ENCODE measurements at places on chromosomes 4 and X.

- no peak for DNase-seq
Observed at GRCh38 chr4:185911556-185912064, 99.6 kb upstream of the SORBS2 start.

- no peak for DNase-seq
Observed at GRCh38 chr4:100722866-100723459, 205.1 kb upstream of the EMCN start.

- DNase-seq, result no peak
Observed at GRCh38 chr4:126748736-126749135, 884.0 kb upstream of the INTU start.

GRCh38 chr4:7819446-7819845 is 120.2 kb downstream of the AFAP1 start:
- no peak for DNase-seq

DNA sequence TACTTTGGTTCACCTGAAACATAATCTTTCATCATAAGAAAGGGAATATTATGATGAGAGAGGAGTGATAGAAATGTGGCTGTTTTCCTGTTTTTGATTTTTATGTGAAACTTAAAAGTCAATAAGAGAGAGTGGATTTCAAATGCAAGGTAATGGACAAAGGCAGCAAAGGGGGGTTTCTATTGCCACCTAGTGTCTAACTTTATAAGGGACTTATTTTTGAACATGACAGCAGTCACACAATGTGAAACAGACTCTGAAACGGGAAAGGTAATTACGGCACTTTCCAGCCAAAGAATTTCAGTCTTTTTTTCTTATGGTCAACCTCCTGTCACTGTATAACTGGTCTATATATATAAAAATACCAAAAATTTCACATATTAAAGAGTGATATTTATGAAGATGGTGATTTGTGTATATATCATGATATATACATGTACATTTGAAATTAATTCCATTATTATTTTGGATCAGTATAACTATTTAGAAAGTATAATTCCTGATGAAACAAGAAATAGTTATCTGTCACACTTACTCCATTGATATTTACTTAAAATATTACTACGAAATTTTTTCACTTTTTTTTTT is 127.1 kb downstream of the FBXO8 start:
- DNase-seq, result no peak

DNA sequence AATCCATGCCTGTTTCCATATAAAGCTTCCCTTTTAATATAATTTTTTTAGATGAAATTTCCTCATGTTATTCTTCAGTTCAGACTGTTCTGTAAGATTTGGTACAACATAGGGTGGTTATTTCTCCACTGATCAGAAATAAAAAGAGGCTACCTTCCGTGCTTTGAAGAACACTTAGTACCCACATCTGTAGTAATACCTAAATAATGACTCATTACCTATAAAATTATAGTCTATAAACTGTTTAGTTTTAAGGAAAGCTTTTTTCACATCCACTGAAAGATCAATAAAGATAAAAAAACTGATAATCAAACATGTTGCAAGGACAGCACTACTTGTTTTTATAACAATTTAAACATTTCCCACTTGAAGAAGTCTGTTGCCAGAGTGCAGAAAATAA is 23.9 kb downstream of the TRPC3 start:
- no peak for DNase-seq
